ENCODE measurements at places on chromosomes 4 and X.

DNA sequence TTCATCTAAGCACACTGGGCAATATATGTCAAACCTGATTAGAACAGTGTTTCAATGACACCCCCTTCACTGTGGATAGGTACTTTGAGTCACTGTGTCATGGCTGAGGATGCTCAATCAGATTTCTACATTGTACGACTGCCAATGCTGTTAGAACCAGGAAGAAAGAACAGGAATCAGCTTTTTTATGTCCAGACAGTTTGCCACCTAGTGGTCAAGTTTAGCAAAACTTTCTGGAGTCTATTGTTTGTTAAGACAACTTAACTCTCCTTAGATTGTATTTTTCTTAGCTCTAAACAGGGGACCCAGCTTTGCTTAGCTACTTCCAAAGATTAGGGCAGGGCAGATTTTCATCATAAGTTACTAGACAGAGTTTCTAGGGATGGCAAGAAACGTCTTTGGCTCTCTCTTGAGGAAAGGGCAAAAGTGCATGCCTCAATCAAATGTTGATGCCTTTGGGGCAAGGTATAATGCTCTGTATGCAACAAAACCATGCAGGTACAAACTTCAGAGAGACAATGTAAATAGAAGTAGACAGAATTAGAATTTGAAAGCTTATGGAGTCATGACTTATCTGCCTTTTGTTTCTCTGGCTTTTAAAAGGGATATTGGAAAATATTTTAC lies 40.5 kb upstream of the BMP3 start:
- no peak for DNase-seq

GRCh38 chr4:78468272-78468671 lies 83.3 kb upstream of the ANXA3 start:
- no peak for DNase-seq

- no peak for DNase-seq
Measured at GRCh38 chrX:135649561-135649960, 63.9 kb upstream of the CT45A1 start.

DNA sequence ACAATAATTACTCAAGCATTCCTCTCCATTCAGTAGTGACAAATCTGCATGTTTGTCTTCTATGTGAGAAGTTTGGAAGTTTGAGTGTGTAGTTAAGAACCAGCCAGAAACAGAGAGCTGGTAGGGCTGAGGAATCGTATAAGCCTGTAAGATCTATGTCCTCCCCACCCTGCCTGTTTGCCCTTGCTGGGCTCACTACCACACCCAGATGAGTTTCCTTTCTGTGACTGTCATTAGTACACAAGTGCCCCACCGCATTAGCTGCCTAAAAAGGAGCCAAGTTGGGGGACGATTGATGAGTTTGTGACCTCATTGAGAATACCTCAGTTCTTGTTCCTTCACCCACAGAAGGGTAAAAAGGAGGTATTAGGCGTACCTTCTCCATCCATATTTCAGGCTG lies 28.3 kb downstream of the DOCK11 start:
- peak; percentile 11 for DNase-seq

GRCh38 chr4:16788868-16789267 lies 109.6 kb downstream of the LDB2 start:
- DNase-seq, result no peak

GRCh38 chr4:122540838-122541237 lies 80.0 kb downstream of the IL21 start:
- DNase-seq, result no peak

GRCh38 chr4:65007841-65008439 lies 598.7 kb upstream of the TECRL start:
- no peak for DNase-seq

GRCh38 chr4:161555689-161556660 lies 607.8 kb downstream of the FSTL5 start:
- no peak for DNase-seq

DNA sequence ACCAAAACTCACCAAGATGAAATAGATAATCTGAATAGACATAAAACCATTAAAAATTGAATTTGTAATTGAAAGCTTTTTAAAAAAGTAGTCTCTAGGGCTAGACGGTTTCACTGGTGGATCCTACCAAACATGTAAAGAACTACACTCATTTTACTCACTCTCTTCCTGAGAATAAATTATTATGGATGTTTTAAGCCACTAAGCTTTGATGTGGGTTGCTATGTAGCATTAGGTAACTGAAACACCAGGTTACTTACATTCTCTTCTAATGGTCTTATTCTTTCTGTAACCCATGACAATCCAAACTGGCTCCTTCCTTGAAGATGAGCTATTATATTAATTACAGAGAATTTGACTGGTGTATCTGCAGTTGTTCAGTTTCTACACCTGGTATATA lies 385.1 kb downstream of the PPP1R2C start:
- DNase-seq, result no peak

DNA sequence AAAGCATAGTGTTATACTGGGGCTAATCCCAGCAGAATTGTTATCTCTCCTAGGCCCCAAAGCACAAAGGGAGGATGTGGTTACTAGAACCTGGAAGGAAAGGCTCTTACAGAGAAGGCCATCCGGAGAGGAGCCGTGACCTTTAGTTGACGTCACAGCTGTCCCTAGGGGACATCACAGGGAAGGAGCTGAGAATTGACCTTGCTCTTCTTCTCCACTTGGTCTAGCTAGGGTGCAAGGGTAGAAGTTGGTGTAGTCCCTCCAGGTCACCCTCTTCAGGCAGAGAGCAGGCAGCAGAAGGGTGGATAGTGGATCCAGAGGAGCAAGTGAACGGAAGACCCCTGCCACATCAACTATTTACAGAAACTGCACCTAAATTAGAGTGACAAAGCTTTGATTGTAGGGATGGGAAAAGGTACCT lies 22.8 kb upstream of the FGF2 start:
- DNase-seq, result no peak

GRCh38 chr4:61224573-61224972 lies 24.4 kb downstream of the ADGRL3 start:
- DNase-seq, result no peak

- no peak for DNase-seq
Measured at GRCh38 chr4:26083987-26084386, 170.0 kb downstream of the SMIM20 start.

GRCh38 chrX:128728943-128729342 lies 676.7 kb upstream of the ACTRT1 start:
- no peak for DNase-seq

DNA sequence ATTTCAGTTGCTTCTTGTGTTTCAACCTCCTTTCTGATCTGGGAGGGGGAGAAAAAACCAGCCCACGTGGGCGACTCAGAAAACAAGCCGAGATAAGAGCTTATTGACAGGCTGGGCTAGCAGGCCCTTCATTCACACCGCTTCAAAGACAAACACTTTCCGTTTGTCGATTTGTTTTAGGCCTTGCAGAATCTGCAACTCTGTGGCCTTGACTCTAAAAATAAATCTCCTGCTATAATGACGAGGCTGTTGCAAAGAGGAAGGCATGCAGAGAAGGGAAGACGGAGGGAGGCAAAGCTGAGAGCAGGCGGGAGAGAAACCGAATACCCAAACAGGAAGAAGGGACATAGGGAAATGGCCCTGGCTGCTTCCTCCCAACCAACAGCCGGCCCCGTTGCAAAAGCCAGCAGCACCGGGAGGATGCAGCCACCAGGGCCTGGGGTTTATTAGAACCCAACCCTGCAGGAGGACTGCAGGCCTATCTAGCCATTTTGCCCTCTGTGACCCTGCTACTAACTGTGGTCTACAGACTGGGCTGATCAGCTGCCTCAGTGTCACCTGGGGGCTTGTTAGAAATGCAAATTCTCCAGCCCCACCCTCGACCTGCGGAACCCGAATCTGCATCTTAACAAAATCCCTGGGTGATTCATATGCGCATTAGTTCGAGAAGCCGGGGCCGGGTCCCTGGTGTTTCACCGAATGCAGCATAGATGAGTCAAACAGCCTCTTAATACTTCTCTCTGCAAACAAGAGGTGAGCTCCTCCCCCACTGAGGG lies 325.5 kb downstream of the BCOR start:
- no peak for DNase-seq

DNA sequence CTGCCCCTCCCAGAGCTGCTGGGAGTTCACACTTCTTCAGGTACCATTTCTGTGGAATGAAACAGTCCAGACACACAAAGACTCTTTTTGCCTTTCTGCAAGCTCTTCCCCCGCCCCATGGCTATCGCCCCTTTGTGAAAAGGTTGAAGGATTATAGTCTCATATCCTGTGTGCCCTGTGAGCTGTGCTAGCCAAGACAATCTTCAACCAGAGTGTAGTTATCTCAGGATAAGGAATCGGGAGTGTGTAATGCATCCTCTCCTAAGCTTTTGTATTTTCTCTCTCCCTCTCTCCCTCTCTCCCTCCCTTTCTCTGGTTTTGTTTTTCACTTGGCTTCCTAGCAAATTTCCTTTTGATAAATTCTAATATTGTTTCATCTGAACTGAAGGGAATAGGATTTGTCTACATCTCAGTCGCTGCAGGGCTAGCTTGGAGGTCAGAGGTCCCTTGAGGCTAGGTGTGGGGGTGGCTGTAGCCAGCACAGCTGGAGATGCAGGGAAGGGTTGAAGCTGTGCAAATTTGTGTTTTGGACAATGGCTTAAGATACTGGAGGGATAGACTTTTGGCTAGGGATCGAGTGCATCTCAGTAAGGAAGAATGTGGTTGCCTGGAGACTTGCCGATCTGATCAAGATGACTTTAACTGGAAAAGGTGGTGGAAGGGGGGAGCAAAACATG lies 74.6 kb upstream of the NALF2 start:
- no peak for DNase-seq

DNA sequence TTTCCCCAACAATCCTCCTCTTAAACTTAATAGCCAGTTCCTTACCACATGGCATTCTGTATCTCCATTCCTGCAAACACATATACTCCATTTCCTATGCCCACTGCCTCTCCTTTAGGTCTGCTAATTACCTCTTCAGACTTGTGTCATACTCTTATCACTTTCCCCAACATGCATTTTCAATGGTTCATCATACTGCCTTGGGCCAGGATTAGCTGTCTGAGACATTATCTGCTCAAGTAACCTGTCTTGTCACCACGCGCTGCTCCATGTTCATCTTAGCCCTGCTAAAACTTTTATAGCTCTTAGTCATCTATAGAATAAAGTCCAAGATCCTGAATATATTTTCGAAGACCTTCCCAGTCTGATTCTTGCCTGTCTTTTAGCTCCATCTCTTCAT lies 224.1 kb upstream of the GK2 start:
- DNase-seq, result no peak

GRCh38 chr4:40462326-40462725 lies 127.2 kb downstream of the CHRNA9 start:
- DNase-seq, result no peak

- DNase-seq, result peak; percentile 88
Measured at GRCh38 chrX:1462596-1463251, 10.0 kb upstream of the ASMTL start.

DNA sequence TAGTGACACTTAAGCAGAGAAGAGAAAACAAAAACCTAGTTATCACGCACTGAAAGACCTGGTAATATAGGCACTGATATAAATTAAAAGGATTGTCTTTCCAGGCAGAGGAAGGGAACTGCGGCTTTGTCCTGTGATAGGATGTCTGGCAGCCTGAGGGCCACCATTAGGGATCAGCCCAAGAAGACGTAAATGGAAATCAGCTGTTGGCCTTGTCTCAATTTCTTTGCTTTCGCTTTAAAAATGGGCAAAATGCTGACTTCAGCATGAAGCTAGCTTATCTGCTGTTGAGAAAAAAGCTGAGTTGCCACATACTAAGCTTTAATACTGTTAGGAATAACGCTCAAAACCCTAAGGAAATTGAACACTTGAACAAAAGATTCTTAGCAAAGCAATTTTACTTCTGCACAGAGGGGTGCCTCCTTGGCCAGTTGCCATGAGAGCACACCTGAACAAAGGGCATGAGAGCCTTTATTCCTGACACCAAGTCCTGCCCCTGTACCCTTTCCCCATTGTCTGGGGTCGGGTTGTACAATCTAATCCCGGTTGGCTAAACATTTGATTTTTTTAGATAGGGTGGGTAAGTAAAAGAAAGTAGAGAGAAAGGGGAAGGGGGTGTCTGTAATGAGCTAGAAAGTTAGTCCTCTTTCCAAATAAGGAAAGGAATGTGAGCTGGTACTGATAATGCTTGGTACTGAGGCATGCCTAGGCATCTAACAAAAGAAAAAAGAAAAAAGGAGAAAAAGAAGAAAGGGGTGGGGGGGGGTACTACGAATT lies 85.1 kb upstream of the UCP1 start:
- DNase-seq, result no peak

DNA sequence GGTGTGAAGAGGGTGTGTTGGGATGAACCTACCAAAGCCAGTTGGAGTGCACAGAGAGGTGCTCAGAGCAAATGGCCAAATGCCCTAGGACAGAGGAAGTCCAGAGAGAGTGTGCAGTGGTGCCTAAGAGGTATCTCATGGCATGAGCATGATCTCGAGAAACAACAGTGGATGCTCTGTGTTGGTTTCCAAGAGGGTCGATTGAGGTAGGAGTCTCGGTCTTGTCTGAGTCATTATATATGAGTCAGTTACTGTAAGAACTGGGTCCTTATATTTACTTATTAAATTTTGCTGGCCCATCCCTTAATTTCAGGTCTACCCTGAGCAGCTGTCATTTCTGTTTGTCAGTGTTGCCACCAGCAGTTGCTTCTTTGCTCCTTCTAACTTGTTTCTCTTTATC lies 86.6 kb upstream of the TMEM150C start:
- no peak for DNase-seq

DNA sequence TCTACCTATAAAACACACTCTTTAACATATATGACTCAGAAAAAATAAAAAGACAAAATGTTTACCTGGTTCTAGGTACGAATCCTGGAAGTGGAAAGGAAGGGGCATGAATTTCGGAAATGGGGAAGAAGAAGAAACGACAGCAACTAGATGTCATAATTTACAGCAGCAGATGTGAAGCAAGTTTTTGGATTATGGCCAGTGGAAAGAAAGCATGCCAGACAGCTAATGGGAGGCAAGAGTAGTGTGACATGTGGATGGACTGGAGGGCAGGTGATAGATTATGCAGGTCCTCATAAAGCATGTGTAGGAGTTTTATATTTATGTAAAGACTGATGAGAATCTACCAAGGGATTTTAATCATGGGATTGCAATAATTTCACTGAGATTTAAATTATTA lies 279.0 kb upstream of the TACR3 start:
- no peak for DNase-seq

DNA sequence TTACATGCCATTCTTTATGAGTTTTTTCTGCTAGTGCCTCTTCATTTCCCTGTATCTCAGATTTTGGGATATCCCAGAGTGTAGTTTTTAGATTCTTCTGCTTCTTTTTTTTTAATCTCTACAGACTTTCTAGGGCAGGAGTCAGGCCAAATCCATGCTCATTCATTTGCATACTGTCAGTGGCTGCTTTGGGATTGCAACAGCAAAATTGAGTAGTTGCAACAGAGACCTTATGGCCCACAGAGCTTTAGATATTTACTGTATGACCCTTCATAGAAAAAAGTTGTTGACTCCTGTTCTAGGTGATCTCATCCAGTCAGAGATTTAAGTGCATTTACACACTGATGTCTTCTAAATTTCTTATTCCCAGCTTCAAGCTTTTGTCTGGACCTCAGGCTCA lies 35.3 kb downstream of the ARFIP1 start:
- DNase-seq, result no peak

All from naive thymus-derived CD8-positive, alpha-beta T cell (primary cell).